ENCODE measurements at places on chromosomes 6 and 20.

- no peak for DNase-seq
Observed at GRCh38 chr20:919491-919916, 3.4 kb upstream of the ANGPT4 start.

DNA sequence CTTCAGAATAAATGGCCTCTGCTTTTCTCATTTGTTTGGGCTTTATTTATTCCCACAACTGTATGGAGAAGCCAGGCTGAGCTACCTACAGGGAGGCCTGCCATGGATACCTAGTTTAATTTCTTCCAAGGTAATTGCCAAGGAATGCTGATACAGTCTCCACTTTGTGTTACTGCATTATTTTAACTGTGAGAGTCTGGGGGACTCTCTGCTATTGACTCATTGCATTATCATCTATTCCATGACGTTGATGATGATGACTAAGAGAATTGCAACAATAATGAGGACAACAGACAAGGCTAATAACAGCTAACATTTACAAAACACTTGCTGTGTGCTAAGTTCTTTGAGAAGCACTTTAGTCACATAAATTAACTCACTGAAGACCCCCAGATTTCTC is 88.3 kb upstream of the COL21A1 start:
- no peak for DNase-seq

- DNase-seq = peak; percentile 13
Observed at GRCh38 chr6:127190552-127190951, 72.1 kb downstream of the RSPO3 start.

DNA sequence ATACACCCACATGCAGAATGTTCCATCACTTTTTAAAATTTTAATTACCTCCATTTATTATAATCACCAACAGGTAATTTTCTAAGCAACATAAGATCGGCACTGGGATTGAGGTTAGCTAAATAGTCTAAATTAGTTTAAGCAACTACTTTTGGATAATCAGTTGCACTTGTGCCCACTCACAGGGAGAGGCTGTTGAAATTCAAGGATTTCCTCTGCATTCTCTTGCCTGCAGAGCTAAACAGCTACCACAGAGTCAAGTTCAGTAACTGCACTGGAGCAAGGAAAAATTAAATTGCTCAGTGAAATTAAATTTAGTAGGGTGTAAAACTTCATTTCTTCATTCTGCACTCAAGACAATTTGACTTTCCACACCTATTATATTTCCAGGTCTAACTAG is 120.7 kb upstream of the CCDC28A start:
- DNase-seq = no peak

DNA sequence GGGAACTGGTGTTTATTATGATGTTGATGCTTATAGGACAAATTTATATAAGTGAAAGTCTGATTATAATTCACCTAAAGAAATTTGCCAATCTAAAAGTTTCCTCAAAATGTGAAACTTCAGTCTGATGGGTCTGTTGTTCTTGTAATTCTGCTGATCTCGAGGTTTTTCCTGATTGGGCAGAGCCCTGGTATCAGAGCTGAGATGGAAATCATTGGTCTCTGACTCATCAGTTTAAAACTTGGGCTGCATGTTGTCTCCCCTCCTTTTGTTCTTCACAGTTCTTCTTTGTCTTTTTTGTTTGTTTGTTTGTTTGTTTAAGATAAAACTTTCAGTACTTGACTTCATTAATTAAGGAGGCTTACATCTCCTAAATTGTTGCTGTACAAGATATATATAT is 5.9 kb downstream of the SMAP1 start:
- DNase-seq = no peak

GRCh38 chr6:30981942-30982772 is 1.4 kb upstream of the MUC21 start:
- DNase-seq = no peak

- no peak for DNase-seq
Observed at GRCh38 chr20:56362833-56363413, 4.1 kb downstream of the FAM210B start.

DNA sequence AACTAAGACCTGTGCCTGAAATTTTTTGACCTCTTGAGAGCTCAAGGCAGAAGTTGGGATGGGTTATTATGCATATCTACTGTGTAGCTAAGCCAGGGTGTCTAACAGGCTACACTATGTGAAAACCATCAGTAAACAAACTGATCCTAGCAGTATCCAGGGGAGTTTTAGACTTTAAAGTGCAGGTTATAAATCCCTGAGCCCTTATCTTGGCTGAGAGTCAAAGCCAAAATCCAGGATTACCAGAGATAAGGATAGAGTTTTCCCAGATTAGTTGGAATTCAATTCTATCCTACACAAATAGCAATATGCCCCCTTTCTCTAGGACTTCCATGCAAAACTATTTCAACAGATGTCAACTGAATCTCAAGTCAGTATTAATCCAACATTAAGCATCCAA is 1229.7 kb downstream of the GRIK2 start:
- no peak for DNase-seq

DNA sequence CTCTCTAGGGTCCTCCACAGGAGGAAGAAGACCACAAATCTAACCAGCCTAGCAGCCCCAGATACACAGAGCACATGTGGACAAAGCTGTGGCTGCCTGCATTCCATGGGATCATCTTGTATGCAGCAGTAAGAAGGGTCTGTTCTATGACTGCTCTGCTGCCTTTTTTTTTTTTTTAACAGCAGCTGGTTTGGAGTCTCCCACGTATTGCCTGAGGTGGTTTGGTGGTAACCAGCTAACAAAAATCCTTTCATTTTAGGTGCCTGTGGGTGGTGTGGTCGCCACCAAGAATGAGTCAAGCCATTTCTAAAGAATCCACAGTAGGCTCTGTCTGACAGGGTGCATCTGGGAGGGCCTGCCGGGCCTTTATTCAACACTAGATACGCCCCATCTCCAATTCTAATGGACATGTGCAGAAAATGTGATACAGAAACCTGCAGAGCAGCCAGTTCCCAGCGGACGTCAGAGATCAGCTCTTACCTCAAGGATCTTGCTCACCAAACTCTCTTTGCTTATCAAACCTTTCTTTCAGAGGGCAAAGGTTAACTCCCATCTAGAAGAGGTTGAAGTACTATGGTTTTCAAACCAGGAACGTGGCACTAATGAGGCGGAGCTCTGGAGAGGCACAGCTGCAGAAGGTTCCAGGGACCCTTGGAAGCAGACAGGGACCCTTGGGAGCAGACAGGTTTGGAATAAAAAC is 32.0 kb downstream of the GNAS-AS1 start:
- DNase-seq = no peak

DNA sequence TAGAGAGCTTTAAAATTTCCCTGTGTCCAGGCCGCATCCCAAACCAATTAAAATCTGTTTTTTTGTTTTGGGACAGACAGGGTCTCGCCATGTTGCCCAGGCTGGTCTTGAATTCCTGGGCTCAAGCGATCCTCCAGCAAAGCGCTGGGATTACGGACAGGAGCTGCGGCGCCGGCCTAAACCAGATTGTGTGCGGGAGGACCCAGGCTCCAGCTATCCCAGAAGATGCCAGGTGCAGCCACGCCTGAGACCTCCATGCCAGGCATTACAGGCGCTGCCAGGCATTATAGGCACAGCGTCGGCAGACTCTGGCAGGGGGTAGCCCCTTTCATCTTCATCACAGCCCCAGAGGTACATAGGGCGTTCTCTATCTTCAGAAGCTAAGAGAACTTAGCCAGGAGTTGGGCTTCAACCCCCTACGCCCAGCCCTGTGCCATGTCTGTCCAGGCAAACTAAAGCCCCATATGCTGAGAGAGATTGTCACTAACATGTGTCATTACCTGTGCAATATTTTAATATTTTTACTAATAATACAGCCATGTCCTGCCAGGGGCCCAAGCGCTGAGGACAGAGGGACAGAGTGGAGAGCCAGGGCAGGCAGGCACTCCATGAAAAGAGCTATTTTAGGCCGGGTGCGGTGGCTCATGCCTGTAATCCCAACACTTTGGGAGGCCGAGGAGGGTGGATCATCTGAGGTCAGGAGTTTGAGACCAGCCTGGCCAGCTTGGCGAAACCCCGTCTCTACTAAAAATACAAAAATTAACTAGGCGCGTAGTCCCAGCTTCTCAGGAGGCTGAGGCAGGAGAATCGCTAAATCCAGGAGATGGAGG is 9.8 kb upstream of the GRM4 start:
- no peak for DNase-seq

- DNase-seq = peak; percentile 56
Observed at GRCh38 chr6:4358414-4359107, 223.2 kb upstream of the ECI2 start.

GRCh38 chr6:35833536-35833935 is 28.4 kb downstream of the LHFPL5 start:
- DNase-seq = no peak

DNA sequence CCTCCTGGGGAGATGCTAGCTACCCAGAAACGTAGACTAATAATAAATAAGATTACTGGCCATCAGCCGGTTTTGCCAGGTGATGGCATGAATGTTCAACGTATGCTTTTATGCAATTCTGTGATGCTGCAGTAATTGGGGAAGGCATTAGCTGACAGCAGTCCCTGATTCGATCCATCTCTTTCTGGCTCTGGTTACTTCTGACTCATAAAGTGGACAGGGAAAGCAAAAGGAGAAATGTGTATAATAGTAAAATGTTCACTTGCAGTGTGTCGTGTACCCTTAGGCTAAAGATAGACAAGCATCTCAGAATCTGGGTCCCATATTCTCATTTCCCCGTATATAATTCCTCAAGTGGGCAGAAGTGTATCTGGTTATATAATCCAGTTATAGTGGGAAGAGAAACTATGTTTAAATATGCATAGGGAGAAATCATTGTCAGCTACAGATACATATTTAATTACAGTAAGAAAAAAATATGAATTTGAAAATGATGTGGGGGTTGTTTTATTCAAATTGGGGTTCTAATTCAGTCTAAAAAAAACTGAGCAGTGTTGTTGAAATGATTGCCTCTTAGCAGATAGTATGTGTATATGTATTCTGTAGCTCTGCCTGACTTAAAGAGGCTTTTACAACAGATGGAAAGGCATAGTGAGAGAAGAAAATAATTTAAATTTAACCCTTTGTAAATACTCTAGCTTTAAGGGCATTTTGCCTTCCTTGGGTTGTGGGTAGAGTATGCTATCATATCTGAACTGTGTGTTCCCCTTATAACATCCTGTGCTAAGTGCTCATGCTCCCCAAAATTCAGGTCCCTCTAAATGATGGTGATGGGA is 40.6 kb downstream of the DOK5 start:
- no peak for DNase-seq

DNA sequence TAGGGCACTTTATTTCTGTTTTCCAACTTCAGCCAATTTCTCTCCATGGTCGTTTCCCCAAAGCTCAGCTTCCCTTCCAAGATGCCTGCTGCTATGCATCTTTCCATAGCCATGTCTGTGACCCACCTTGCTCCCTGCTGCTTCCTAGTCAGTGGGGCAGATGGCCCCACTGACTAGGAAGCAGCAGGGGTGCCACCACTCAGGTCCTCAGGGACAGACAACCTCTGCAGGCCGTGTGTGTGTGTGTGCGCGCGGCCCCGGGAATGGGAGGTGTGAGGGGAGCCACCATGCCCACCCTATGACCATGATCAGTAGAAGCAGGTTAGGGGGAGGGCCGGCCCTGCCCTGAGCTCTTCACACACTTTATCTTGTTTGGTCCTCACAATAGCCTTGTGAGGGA is 2.7 kb upstream of the IP6K3 start:
- no peak for DNase-seq

GRCh38 chr6:14472255-14472985 is 354.8 kb downstream of the CD83 start:
- DNase-seq = no peak

DNA sequence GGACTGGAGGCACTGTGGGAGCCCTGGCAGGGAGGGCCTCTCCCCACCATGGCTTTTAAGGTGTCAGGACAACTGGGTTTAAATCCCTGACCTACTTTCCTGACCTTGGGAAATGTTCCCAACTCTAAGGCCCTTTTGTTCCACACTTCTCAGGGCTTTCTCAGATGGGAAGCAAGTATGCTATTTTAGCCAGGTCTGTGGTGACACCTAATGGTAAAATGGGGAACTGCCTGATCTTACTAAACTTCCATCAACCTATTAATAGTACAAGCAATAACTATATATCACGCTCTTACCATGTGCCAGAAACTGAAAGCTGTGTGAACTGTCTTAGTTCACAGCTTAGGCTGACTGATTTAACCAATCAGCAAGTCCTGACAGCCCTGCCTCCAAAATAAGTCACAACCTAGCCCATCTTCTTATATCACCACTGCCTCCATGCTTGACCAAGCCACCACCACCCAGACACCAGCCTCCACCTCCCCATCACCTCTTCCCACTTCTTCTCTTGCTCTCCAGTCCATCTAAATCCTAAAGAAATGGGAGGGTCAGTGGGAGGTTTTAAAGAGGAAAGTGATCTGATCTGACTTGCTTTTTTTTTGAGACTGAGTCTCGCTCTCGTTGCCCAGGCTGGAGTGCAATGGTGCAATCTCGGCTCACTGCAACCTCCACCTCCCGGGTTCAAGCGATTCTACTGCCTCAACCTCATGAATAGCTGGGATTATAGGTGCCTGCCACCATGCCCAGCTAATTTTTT is 6.9 kb upstream of the BLCAP start:
- DNase-seq = peak; percentile 52

DNA sequence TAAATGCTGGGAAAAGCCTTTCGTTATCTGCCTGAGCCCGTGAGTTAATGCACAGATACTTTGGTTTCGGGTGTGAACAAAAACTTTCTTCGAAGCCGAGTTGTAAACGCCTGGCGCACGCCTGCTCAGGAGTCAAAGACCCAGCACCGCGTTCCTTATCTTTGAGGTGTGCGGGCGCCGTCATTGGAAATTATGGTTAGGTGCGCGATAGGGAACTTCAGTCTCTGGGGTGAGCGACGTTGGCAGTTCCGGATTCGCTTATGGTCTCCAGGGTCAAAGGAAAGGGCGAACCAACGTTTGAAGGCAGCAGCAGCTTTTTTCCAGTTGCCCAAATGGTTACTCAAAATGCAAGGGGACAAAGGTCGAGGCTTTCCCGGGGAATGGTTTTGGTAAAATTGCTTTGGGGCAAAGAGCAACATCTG is 853 bp downstream of the SLC22A3 start:
- no peak for DNase-seq

GRCh38 chr6:126766820-126767219 is 351.7 kb upstream of the RSPO3 start:
- no peak for DNase-seq

DNA sequence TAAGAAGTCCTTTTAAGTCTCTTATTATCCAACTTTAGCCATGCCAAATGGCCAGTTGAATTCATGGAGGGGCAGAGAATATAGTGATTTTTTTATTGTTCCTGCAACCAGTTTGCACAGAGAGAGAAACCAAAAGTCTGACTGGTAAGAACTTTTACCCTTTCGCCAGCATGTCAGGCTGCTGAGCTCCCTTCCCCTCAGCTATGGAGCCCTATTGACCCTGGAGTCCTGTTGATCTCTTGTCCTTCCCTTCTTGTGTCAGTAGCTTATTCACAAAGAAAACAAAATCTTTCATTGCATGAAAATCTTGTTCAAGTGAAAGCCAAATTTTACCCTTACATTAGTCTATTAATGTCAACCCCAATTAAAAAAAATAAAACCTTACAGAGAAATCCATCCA is 1.5 kb upstream of the SLC22A1 start:
- DNase-seq = no peak

- DNase-seq = no peak
Observed at GRCh38 chr6:44734886-44735629, 347.6 kb downstream of the CDC5L start.

GRCh38 chr20:32281711-32282110 is 4.3 kb downstream of the KIF3B start:
- DNase-seq = no peak
